AG04450 (cell line): ENCODE measurements at places on chromosomes 6 and 20.

- DNase-seq = no peak
Measured at GRCh38 chr6:78830805-78831204, 36.5 kb upstream of the IRAK1BP1 start.

GRCh38 chr6:42185597-42185996, 9.2 kb downstream of the GUCA1B start:
- no peak for DNase-seq

GRCh38 chr6:150775415-150776203, 89.9 kb upstream of the MTHFD1L start:
- no peak for DNase-seq

GRCh38 chr6:63537201-63537958, 34.9 kb upstream of the LOC128125822 start:
- DNase-seq = no peak

DNA sequence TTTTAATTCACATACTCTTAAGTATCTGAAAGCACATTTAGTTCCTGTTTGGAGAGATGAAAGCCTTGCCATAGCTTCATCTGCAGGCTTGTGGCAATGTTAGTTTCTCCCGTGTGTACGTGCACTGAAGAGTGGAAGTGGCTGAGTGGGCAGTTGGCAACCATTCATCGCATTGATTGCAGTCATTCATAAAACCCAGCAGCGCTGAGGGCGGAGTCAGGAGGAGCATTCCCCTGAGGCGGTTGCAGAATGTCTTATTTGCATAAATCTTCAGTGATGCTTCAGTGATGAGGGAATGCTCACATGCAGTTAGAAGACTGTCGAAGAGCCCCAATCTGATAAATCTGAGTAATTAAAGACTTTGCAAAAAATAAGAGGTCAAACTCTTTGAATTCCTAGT, 79.1 kb downstream of the RIMS1 start:
- DNase-seq = no peak

DNA sequence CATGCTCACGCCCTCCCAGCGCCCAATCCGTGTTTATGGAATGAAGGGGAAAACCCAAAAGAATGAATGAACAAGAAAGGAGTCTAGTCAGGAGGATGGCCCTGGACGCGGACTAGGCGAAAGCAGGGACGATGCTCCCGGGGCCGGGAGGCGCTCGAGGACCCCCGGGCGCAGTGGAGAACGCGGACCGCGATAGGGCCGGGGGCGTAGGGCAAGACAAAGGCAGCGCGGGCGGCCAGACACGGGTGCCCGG, 758 bp downstream of the GCLC start:
- no peak for DNase-seq

- no peak for DNase-seq
Measured at GRCh38 chr6:49299279-49299678, 163.8 kb downstream of the MMUT start.

DNA sequence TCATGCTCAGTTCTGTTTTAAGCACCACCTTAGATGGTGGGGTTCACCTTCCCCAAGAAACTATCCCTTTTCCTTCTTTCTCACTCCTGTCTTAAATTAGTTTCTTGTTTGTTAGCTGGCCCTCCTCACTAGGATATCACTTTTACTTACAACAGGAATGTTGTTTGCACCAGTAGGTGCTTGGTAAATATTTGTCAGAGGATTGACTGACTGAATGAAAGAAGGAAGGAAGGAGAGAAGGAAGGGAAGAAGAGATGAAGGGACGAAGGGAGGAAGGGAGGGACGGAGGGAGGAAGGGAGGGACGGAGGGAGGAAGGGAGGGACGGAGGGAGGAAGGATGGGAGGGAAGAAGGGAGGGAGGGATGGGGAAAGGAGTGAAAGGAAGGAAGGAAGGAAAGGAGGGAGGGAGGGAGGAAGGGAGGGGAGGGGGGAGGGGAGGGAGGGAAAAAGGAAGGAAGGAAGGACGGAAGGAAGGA, 505 bp upstream of the KCNK15 start:
- DNase-seq = no peak

DNA sequence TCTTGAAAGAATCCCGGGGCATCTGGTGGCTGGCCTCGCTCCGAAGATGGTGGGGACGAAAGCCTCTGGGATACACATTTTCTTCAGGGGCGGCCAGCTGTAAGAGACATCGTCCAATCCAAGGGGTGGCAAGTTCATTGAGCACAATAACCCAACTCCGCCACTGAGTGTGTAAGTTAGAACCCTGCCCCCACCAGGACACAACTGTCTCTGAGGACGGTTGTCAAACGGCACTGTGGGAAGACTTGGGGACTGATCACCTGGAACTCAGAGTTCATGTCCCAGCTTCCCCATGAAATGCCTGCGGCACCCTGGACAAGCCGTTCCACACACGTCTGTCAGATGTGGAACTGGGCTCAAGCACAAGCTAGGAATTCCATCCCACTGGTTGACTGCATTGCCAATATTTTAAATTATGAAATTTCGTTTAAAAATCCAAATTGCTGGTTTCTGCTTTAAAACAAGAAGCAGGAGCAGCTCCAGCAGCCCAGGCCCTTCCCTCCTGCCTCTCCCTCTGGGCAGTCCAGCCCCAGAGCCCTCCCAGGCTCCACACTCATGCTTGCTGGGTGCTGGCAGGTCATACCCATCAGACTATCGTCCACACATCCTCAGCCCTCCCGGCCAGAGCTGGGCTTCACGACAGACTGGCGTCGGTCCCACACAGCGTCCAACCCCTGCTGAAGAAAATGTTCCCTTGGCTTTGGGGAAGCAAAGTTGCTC, 80.9 kb upstream of the AFDN start:
- no peak for DNase-seq
